ENCODE measurements at places on chromosomes 6 and 20. TPM values are rescaled to one million over a fixed set of nuclear protein-coding genes. Genes with fewer than 3 reads are reported as not detected.

DNA sequence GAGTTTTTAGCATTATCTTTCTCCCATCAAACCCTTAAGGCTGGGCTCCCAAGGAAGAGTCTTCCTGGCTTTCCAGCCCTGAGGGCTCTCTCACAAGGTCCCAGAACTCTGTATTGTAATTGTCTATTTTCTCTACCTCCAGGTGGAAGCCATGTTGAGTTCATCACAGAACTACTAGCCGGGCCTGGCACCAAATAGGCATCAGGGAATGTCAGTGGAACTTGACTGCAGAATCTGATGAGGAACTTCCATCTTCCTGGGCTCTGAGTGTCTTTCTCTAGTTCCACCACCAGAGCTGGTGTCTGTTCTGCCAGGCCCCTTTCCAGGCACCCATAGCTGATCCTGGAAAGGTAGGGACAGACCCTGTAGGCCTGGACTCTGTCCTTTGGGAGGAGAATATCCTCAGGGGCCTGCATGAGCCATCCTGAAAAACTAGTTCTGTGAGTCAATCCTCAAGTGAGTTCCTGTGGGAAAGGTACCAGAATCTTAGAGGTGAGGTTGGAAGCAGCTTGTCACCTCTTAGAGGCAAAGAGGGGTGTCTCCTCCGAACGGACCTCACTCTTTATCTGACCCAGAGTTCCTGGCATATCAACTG lies 11.1 kb upstream of the TOP1 start:
- no peak for DNase-seq

GRCh38 chr6:139482287-139482686 lies 107.8 kb upstream of the CITED2 start:
- no peak for DNase-seq

GRCh38 chr6:388202-388903 lies 3.2 kb upstream of the IRF4 start:
- no peak for DNase-seq

DNA sequence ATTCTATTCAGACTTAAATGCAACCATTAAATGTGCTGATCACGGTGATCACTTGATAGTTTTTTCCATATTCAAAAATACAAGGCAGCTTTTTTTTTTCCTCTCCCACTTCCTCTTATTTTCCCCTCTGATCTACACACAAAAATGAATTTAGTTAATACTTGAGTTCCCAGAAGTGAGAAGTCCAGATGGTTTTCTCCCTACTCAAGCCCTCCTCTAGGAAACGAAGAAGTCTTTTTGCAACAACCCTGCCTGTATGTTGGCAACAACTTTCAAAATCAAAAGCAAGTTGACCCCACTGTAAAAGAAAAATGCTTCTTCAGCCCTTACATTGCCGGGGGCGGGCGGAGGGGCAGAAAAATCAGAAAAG lies 24.3 kb downstream of the ARHGAP18 start:
- DNase-seq: no peak

Gene BTN1A1
- total RNA-seq: 1.4 TPM

Gene HLA-DRB1
- 5.1 TPM for total RNA-seq

Data from endothelial cell (in vitro differentiated cells).